SHP77 (cell line): ENCODE measurements at places on chromosomes 16 and 17.

DNA sequence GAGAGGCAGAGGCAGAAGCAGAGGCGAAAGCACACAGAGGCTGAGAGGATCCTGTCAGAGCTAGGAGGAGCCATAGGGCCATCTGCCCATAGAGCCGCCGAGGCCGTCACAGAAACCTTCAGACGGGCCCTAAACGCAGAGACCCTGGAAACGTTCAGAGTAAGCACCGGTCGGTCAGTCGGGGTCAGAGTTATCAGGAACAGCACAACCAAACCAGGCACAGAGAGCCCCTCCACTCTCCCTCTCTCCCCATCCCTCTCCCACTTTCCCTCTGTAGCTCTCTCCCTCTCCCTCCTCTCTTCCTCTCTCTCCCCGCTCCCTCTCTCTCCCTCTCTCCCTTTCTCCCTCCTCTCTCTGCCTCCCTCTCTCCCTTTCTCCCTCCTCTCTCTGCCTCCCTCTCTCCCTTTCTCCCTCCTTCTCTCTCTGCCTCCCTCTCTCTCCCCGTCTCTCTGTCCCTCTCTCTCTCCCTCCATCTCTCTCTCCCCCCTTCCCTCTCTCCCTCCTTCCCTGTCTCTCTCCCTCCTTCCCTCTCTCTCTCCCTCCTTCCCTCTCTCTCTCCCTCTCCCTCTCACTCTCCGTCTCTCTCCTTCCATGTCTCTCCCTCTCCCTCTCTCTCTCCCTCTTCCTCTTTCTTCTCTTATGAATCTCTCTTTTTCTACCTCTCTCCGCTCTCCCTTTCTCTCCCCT, 138.9 kb downstream of the C16orf95 start:
- no peak for DNase-seq

GRCh38 chr17:50976951-50977472, 110.9 kb upstream of the TOB1 start:
- DNase-seq = no peak

- DNase-seq = no peak
Observed at GRCh38 chr16:19882646-19883045, 2.0 kb downstream of the GPRC5B start.

GRCh38 chr16:13471036-13471435, 448.9 kb upstream of the ERCC4 start:
- no peak for DNase-seq

DNA sequence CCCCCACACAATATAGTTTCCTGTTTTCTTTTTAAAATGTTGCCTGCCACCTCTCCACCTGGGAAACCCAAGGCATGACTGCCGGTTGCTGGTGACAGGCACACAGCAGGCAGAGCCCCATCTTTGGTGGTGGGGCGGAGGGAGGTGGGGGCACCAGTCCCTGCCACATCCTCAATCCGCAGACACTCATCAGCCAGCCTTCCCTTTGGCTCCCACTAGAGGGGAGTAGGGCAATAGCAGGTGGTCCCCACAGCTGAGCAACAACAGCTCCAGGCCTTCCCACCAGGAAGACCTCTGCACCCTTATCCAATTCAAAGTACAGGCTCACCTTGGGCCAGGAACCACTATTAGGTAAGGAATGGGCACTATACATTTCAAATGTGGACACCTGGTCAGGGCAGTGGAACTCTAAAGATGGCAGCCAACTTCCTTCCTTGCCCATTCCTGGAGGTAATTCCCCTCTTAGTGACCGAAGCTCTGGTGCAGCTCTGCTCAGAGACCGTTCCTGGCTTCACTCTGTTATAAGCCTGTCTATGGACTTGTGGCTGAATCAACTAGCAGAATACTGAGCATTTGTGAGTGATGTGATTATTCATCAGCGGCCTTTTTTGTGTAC, 13.9 kb downstream of the RECQL5 start:
- DNase-seq = no peak

DNA sequence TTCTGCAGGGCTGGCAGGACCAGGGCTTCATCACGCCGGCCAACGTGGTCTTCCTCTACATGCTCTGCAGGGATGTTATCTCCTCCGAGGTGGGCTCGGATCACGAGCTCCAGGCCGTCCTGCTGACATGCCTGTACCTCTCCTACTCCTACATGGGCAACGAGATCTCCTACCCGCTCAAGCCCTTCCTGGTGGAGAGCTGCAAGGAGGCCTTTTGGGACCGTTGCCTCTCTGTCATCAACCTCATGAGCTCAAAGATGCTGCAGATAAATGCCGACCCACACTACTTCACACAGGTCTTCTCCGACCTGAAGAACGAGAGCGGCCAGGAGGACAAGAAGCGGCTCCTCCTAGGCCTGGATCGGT, 1.4 kb downstream of the CDK5R1 start:
- no peak for DNase-seq
